Sigmoid colon (tissue), 7 donors: ENCODE measurements at places on chromosomes 1 and 21.

GRCh38 chr1:111743679-111744101 is 4.5 kb upstream of the INKA2 start:
- no peak for DNase-seq

GRCh38 chr1:56939209-56939608 is 26.6 kb downstream of the C8B start:
- DNase-seq, result no peak

DNA sequence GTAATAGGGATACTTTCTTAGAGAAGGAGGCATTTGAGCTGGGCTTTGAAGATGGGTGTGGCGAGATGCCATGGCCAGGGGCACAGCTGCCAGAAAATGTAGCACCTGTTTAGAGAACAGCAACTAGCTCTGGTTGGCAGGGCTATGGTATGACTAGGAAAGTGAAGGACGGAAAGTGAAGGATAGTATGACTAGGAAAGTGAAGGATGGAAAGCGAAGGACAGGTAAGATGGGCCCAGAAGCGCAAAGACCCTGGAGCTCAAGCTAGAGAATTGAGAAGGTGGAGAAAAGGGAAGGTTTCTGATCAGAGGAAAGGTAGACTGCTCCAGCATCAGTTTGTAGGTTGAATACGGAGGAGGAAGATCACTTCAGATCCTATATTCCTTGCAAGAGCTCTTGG is 205.4 kb downstream of the SLC35F3 start:
- DNase-seq, result no peak

GRCh38 chr1:53063744-53064515 is 1.9 kb downstream of the PODN start:
- no peak for DNase-seq

DNA sequence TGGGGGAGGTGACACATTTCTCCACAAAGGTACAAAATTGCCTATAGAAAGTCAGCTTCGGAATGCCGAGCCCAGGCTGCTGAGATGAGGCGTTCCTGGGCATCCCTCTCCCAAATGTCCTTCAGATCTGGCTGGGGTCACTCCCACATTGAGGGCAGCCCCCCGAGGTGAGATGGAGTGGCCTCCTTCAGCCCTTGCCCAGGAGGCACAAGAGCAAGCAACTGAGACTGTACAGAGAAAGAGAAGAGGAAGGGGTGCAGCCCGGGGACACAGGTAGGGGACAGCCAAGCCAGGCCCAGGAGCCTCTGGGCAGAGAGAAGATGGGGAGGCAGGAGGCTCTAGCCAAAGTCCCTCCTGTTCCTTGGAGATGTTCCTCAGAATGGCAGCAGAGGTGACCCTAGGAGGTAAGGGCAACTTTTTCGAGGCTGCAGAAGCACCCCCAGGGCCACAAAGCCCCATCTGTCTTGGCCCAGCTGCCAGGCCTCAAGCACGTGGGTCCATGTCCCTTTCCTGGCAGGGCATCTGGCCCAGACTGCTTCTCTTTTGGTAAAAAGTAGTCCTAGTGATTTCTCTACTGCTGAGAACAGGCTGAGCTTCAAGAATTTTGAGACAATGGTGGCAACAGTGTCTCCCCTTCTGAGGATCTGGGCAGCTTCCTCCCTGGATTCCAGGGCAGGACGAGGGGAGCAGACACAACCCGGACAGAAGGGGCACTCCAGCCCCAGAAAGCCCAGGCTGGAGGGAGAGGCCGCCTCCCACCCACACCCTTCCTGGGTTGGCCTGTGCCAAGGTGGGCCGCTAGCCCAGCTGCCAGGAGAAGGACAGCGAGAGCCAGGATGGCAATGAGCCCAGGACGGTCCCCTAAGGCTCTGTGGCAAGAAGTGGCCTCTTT is 68.0 kb downstream of the LRRN2 start:
- DNase-seq, result no peak
